NCI-H2171 treated with DMSO at 0.1 percent for 48 hours (cell line): ENCODE measurements at places on chromosomes 4 and X.

GRCh38 chrX:53674581-53674980, 11.9 kb downstream of the HUWE1 start:
- DNase-seq = no peak

GRCh38 chr4:175998782-175999181, 66.9 kb upstream of the WDR17 start:
- no peak for DNase-seq

- no peak for DNase-seq
Observed at GRCh38 chrX:134407065-134407376, 52.9 kb upstream of the HPRT1 start.

DNA sequence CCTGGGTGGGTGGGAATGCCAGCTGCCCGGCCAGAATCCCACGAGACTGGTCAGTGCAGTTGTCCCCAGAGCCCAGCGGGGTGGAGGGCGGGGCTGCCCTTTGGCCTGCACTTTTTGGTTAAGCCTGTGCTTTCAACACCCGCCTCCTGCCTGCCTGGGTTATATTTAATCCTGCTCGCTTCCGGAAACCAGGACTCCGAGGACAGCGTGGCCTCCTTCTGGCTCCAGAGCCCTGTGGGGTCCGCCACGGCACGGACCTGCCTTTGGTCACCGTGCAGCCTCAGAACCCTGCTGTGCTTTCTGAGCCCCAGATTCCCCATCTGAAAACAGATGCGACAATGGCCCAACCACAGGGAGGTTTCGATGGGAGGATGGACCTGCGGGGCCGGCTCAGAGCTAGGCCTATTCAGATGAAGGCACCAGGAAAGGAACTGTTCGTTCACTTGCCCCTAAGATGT, 29.4 kb upstream of the KIAA0232 start:
- DNase-seq = no peak

- no peak for DNase-seq
Observed at GRCh38 chrX:17355976-17356375, 19.0 kb upstream of the NHS start.
